Activated T-helper 9 cell treated with anti-CD3 and anti-CD28 coated beads, Interleukin-2, amount 50 U/mL, for 16 hours (primary cell): ENCODE measurements at places on chromosomes 7 and 10.

- DNase-seq = no peak
Observed at GRCh38 chr7:2150445-2150815, 82.3 kb downstream of the MAD1L1 start.

DNA sequence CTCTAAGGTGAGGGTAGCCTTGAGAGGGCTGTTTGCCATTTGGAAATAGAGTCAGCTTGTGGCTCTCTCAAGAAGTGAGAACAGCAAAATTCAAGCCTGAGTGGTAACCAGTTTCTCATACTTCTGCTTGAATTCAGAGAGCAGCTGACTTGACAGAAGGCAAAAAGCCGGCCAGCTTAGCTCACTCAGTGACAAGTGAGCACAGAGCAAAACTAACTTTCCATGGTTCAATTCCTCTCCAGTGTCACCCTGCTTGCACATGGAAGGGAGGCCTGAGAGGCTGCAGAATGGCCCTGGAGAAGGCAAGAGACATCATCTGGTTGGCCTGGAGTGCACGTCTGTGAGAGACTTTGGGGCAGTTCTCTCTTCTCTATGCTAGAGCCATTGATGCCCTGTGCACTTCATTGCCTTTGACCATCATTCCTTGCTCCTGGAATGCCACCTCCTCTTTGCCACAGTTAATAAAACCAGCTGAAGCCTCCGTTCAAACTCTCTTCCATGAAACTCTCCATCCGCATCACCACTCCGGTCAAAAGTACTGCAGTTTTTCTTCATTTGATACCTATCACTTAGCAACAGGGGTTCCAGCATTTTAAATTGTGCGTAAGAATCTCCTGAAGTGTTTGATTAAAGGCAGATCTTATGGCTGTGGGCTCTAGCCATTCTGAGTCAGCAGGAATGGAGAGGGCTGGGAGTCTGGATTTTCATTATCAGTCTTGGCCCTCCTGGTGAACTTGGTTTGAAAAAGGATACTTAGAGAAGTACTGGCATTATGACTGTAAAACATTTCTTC, 69.8 kb upstream of the PIK3CG start:
- no peak for DNase-seq

- no peak for DNase-seq
Observed at GRCh38 chr10:33753389-33753788, 418.9 kb upstream of the NRP1 start.

DNA sequence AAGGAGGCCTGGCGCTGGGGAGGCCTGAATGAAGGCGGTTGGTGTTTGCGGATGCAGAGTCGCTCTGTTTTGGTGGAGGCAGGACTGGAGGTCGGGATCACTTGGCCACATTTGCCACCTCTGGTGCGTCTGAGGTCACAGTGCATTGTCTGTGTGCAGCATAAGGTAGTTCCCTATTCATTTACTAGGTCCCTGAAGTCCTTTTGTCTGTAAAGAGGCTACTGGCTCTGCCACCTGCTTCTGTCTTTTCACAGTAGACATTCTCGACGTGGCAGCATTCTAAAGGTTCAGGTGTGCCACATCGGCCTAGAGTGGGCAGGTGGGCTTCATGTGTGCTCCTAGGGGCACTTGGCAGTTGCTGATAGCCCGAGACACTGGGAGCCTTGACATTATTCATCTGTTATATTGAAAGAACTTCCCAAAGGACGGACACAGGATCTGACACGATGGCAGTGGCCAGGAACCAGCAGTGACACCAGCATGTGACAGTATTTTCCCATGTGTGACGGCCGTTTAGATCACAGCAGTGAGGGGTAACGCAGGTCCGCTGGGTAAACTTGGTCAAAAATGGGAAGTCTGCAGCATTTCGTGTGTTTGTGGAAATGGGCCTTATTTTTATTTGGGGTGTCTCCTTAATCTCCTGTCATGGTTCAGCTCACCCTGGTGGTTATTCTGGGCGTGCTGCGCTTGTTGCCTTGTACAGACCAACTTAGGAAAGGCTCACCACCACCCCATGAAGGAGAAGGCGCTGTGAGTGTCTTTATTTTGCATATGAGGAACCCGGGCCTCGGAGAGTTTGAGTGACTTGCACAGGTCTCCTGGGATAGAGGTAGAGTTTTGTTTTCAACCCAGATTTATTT, 5.9 kb downstream of the MGMT start:
- DNase-seq = no peak

GRCh38 chr10:14623931-14624330, 150.8 kb downstream of the FAM107B start:
- no peak for DNase-seq
